ENCODE measurements at places on chromosomes 6 and 20. TPM values are rescaled to one million over a fixed set of nuclear protein-coding genes. Genes with fewer than 3 reads are reported as not detected.

GRCh38 chr6:167294651-167295494 is 3.8 kb downstream of the UNC93A start:
- DNase-seq = no peak
- H3K4me3 ChIP-seq = no peak overlapping the region
- H3K36me3 ChIP-seq = no peaks in the 10 kb centered on the region
- peaks cover 9% of the 10 kb centered on the region for H3K27me3 ChIP-seq
- no peak overlapping the region for H3K27ac ChIP-seq

DNA sequence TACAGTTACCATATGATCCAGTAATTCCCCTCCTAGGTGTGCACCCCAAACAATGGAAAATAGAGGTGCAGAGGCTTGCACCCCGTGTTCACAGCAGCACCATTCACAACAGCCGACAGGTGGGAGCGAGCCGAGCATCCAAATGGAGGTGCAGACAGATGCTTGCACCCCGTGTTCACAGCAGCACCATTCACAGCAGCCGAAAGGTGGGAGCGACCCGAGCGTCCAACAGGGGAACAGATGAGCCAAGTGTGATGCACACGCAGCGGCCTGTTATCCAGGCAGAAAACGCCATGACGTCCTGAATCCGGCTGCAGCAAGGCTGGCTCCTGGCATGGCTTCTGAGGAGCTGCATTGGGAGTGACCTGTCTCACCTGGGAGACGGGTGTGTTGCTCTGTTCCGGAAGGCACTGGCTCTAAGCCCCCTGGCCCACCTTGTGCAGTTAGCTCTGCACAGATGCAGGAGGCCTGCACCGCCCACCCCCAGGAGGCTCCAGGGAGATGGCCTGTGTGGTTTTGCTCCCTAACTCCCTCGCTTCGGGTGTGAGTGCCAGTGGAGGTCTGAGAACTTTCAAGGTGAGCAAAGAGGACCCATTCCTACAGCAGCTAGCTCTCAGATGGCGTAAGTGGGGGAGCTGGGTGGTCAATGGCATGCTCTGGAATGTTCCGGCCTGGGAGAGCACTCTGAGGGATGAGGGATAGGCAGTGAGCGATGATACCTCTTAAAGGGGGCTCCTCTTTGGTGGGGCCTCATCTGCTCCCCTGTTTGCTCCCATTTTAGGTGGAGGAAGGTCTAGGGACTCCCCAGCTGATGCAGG is 47.8 kb upstream of the FRMD1 start:
- no peak for DNase-seq
- no peak overlapping the region for H3K27ac ChIP-seq
- no peak overlapping the region for H3K4me3 ChIP-seq
- no peaks in the 10 kb centered on the region for H3K36me3 ChIP-seq

Gene F13A1
- 0.26 TPM for total RNA-seq

- no peaks in the 10 kb centered on the region for H3K4me1 ChIP-seq
- no peaks in the 10 kb centered on the region for H3K27me3 ChIP-seq
- no peak overlapping the region for H3K27ac ChIP-seq
- no peaks in the 10 kb centered on the region for H3K36me3 ChIP-seq
Observed at GRCh38 chr20:55067158-55067825, 591.9 kb downstream of the DOK5 start.

- H3K36me3 ChIP-seq = no peaks in the 10 kb centered on the region
- H3K27me3 ChIP-seq = peaks cover 17% of the 10 kb centered on the region
Observed at GRCh38 chr20:23050847-23051627, 1.6 kb upstream of the THBD start.

GRCh38 chr6:152091201-152091600 is 283.7 kb downstream of the ESR1 start:
- DNase-seq = no peak
- no peak overlapping the region for H3K27ac ChIP-seq
- no peaks in the 10 kb centered on the region for H3K4me1 ChIP-seq
- H3K36me3 ChIP-seq = no peaks in the 10 kb centered on the region
- H3K27me3 ChIP-seq = no peaks in the 10 kb centered on the region
- no peak overlapping the region for H3K4me3 ChIP-seq

Gene ARFGEF3
- total RNA-seq = 1.5 TPM

GRCh38 chr6:87879132-87879861 is 168.3 kb upstream of the SPACA1 start:
- H3K4me3 ChIP-seq = no peak overlapping the region
- H3K27me3 ChIP-seq = peaks cover 13% of the 10 kb centered on the region
- H3K4me1 ChIP-seq = no peaks in the 10 kb centered on the region
- DNase-seq = no peak
- 0 out of 2 replicates have a peak, but pooled peaks cover 2% of the 10 kb centered on the region for H3K36me3 ChIP-seq

GRCh38 chr20:45275338-45275737 is 21.0 kb upstream of the SLPI start:
- no peaks in the 10 kb centered on the region for H3K4me1 ChIP-seq
- peaks cover 23% of the 10 kb centered on the region for H3K27me3 ChIP-seq
- H3K27ac ChIP-seq = no peak overlapping the region
- no peak overlapping the region for H3K4me3 ChIP-seq

DNA sequence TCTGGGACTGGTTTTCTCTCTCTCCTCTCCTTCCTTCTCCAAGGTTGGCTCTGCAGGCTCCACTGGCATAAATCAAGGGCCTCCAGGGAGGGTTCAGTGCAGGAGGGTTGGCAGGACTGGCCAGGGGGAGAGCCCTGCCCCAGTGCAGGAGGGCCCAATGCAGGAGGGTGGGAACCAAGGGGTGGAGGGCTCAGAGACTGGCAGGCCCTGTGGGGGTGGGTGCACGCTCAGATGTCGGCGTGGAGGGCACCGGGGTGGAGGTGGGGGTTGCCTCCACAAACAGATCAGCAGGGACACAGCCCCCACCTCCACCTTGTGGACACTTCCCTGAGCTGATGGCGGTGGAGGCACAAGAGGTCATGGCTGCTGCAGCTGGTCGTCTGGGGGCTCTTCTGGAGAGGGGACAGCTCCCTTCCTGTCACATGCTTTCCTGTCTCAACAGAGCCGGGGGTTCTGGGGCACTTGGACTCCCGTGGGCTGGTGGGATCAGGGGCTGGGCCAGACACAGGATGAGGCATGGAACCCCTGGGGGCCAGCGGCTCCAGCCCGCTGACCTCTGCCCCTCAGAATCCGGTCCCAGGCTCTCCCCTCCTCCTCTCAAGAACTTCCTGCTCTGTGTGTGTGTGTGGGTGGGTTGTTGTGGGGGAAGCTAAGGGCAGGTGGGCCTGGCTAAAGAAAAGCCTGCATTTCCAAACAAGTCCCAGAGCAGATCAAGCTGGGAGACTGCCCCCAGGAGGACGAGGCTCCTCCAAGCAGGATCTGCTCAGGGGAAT is 2.7 kb upstream of the ABHD16B start:
- DNase-seq = no peak
- H3K36me3 ChIP-seq = no peaks in the 10 kb centered on the region
- H3K27me3 ChIP-seq = no peaks in the 10 kb centered on the region
- peaks cover 42% of the 10 kb centered on the region for H3K4me1 ChIP-seq
- H3K4me3 ChIP-seq = no peak overlapping the region

- no peak for DNase-seq
- H3K27ac ChIP-seq = no peak overlapping the region
- H3K4me1 ChIP-seq = no peaks in the 10 kb centered on the region
- H3K27me3 ChIP-seq = no peaks in the 10 kb centered on the region
- H3K4me3 ChIP-seq = no peak overlapping the region
- no peaks in the 10 kb centered on the region for H3K36me3 ChIP-seq
Observed at GRCh38 chr6:20178327-20178726, 33.9 kb downstream of the MBOAT1 start.

GRCh38 chr6:38901802-38902522 is 146.6 kb upstream of the GLP1R start:
- no peak overlapping the region for H3K4me3 ChIP-seq
- no peaks in the 10 kb centered on the region for H3K4me1 ChIP-seq
- peaks cover 9% of the 10 kb centered on the region for H3K27me3 ChIP-seq
- DNase-seq = no peak
- H3K36me3 ChIP-seq = no peaks in the 10 kb centered on the region

Gene BEND3
- total RNA-seq = 9.9 TPM

- H3K4me3 ChIP-seq = no peak overlapping the region
- H3K27ac ChIP-seq = no peak overlapping the region
- H3K36me3 ChIP-seq = no peaks in the 10 kb centered on the region
- H3K27me3 ChIP-seq = no peaks in the 10 kb centered on the region
Observed at GRCh38 chr6:170402318-170403040, 95.9 kb downstream of the FAM120B start.

Gene GLP1R
- not detected for total RNA-seq

DNA sequence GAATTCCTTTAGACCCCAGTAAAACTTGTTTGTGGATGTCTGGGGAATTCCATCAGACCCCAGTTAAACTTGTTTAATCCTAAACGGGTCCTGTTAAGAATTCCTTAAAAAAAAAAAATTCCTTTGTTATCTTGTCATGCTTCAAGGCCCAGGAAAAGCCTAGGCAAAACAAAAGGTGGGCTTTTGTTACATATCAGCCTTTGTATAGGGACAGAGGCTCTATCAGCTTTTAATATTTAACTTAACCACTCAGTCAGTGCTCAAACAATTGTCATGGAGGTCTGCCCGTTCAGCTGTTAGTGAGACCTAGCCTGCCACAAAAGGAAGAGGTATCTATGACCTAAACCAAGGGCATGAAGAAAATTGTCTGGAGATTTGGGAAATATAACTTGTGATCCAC is 53.1 kb downstream of the SLC22A1 start:
- no peak overlapping the region for H3K4me3 ChIP-seq
- DNase-seq = no peak
- no peaks in the 10 kb centered on the region for H3K36me3 ChIP-seq
- H3K27ac ChIP-seq = no peak overlapping the region

DNA sequence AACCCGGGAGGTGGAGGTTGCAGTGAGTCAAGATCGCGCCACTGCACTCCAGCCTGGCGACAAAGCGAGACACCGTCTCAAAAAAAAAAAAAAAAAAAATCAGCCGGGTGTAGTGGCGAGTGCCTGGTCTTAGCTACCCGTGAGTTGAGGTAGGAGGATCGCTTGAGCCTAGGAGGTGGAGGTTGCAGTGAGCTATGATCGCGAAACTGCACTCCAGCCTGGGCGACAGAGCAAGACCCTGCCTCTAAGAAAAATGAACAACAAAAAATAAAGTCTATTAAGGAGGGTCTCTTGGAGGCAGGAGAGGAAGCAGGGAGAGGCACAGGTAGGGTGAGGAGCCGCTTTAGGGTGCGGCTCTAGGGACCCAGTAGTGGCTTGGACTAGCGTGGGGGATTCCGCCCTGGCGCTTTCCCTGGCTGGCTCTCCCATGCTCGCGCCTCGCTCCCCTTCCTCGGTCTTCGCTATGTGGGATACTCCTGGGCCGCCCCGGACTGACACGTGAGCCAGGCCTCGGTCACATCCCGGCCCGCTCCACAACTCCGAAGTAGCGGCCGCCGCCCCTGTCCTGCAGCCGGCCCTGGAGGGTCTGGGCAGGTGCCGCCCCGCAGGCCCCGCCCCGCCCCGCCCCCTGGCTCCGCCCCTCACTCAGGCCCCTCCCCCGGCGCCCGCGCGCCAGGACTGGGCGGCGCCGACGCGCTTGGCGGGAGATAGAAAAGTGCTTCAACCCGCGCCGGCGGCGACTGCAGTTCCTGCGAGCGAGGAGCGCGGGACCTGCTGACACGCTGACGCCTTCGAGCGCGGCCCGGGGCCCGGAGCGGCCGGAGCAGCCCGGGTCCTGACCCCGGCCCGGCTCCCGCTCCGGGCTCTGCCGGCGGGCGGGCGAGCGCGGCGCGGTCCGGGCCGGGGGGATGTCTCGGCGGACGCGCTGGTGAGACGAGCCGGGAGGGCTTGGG is at the start of gene MYBL2:
MYBL2 (plus strand) TSS at position 739 of the 953 bp plus-strand sequence; CDS start at position 909, 170 bp downstream.
- peak within 1 kb of the TSS; percentile 74 for H3K27ac ChIP-seq
- H3K4me1 ChIP-seq = peaks cover 21% of the 10 kb centered on the region

Gene ID4
- total RNA-seq = 0.10 TPM

GRCh38 chr20:5592165-5592564 is 158.0 kb upstream of the SHLD1 start:
- DNase-seq = no peak
- H3K4me3 ChIP-seq = no peak overlapping the region
- no peaks in the 10 kb centered on the region for H3K4me1 ChIP-seq

GRCh38 chr6:147046141-147046877 is 157.9 kb upstream of the STXBP5 start:
- no peak overlapping the region for H3K4me3 ChIP-seq
- no peak for DNase-seq
- no peaks in the 10 kb centered on the region for H3K36me3 ChIP-seq
- no peaks in the 10 kb centered on the region for H3K4me1 ChIP-seq

DNA sequence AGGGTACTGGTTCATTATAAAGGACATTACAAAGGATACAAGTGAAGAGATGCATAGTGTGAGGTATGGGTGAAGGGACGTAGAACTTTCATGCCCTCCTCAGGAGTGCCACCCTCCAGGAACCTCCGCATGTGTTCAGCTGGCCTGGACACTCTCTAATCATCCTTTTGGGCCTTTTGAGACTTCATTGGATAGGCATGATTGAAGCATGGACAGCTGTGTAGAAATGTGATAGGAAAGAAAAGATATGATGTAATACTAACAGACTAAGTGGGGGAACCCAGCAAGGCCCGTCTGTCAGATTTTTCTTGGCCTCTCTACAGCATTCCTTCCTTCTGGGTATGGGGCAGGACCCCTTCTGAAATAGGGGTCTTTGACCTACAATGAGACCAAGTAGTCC is 31.1 kb downstream of the DOP1A start:
- no peak for DNase-seq
- H3K4me1 ChIP-seq = no peaks in the 10 kb centered on the region
- peak overlapping the region; percentile 66 for H3K27ac ChIP-seq
- H3K27me3 ChIP-seq = no peaks in the 10 kb centered on the region
- no peaks in the 10 kb centered on the region for H3K36me3 ChIP-seq
- H3K4me3 ChIP-seq = no peak overlapping the region

DNA sequence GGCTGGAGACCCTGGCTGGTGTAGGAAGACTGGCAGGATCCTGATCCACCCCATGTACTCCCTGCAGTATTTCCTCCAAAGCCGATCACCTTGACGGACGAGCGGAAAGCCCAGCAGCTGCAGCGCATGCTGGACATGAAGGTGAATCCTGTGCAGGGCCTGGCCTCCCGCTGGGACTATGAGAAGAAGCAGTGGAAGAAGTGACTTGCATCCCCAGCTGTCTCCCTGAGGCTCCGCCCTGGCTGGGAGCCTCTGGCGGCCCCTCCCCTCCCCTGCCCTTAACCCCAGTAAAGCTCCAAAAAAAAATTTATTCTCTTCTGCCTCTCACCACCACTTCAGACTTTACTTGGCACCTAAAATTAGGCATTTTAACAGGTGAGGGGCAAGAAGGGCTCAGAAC is 7.0 kb downstream of the COX4I2 start:
- no peak for DNase-seq
- no peak overlapping the region for H3K4me3 ChIP-seq
- no peak overlapping the region for H3K27ac ChIP-seq

DNA sequence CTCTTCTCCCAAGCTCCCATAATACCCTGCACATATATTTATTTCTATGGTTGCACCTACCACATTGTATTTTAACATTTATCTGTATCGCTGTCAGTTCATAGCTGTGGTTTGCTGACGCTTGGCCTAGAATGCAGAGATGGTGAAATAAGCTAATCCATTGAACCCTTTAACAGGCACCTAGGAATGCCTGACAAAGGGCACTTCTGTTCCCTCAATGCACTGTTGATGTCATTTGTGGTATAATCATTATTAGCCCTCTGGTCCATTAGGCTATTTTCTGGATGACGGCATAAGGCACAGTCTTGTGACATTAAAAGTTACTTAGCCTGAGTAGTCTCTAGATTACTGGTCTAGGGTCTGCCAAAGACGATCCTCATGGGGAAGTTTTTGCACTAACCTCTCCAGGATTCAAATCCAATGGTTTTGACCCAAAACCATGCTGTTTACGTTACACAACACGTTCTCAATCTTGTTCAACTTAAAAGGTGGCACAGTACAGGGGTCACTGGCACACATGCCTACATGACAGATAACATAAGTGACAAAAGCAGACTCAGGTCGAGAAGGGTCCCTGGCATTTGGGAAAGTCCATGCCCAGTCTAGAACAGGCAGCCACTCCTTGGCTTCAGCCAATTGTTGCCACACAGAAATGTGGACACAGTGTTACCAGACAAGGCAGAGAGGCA is 2.1 kb upstream of the YWHAB start:
- no peak overlapping the region for H3K4me3 ChIP-seq
- DNase-seq = no peak
- H3K27me3 ChIP-seq = no peaks in the 10 kb centered on the region
- no peak overlapping the region for H3K27ac ChIP-seq
